ENCODE measurements at places on chromosomes 6 and 20.

DNA sequence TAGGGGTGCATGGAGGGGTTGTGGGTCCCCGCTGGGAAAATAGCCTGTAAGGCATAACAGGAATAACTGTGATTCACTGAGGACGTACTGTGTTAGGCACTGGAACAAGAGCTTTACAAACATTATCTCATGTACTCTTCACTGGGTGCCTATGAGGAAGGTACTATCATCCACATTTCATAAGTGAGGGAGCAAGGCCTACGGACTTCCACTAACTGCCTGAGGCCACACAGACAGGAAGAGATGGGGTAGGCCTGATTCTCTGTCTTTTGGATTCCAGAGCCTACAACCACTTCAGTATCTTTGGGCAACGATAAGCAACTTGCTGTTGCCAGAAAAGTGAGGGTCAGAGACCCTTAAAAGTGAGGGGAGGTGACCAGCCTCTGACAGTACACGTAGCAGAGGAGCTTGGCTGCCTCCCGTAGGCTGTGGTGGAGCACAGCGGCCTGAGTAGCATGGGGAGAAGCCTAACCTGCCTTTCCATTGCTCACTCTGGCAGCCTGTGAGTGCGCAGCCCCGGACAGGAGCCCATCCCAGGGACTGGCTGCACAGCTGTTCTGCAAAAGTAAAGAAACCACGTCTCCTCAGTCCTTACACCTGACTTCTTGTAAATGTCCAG is 30.4 kb downstream of the PSMB1 start:
- peak; percentile 75 for DNase-seq

GRCh38 chr6:145814035-145814500 is 527 bp downstream of the FBXO30 start:
- peak; percentile 44 for DNase-seq

- no peak for DNase-seq
These were observed 64.2 kb downstream of the SGK1 start for GRCh38 chr6:134253681-134254080.

DNA sequence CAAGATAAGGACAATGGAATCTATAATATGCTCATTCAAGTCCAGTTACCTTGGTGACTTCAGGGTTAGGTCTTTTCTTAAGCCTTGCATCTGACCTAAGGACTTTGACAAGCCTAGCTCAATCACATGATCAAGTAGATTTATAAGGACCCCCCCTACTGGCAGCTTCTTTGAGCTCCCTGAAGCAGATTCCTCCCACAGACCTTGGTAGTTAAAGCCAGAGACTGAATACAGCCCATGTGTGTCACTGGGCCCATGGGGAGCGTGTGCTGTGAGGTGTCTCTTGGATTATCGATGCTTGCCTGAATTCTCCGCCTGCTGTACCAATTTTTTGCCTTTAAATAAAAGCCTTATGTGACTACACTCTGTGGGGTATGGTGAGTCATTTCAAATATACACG is 372.7 kb upstream of the RGS17 start:
- DNase-seq, result peak; percentile 12

GRCh38 chr20:45935416-45936046 is 1.0 kb downstream of the PCIF1 start:
- no peak for DNase-seq
